Caco-2 (cell line): ENCODE measurements at places on chromosomes 3 and 15.

DNA sequence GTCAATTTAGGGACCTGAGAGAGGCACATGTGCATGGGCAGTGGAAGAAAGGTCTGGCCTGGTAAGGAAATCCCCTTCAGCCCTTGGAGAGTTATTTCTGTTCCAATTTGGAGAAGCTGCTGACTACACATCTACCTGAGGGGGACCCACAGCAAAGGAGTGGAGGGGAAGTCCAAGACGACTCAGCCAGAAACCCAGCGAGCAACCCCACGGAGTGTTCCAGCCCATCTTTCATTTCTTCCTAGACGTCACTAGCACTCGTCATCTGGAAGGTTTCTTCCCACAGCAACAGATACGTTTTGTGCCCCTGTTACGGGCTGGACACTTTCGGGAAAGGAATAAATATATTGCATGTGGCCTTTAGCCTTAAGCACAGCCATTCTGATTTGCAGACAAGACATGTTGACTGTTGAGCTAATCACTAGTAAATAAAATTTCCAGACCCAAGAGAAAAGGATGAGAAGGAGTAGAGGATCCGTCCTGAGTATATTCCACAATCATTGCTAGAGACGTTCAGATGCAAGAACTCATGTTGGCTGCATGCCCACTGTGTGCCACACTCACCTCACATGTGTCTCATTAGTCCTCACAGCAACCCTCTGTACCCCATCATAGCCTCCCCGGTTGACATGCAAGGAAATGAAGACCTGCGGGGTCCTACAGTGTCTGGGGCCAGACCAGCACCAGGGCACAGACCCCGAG lies 7.8 kb upstream of the FAM174B start:
- DNase-seq: no peak

DNA sequence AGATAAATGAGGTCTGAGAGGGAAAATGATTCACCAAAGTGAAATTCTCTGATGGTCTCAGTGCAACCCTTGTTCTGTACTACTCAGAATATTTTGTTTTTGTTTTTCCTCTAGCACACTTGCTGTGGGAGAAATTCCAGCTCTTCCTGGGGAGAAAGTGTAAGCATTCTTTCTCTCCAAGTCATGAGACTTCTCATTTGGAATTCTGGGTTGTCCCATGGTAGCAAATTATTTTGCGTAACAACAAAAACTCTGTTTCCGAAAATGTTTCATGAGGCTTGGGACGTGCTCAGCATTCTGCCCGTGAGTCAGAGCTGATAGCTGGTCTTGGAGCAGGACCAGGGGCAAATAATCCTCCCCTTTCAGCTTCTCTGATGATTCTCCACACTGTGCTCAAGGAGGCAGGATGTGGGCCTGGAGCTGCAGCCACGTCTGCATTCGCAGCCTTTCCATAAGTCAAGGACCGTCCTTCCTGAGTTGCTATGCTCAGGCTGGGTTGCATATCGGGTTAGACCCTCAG lies 70.3 kb downstream of the SENP2 start:
- no peak for DNase-seq

DNA sequence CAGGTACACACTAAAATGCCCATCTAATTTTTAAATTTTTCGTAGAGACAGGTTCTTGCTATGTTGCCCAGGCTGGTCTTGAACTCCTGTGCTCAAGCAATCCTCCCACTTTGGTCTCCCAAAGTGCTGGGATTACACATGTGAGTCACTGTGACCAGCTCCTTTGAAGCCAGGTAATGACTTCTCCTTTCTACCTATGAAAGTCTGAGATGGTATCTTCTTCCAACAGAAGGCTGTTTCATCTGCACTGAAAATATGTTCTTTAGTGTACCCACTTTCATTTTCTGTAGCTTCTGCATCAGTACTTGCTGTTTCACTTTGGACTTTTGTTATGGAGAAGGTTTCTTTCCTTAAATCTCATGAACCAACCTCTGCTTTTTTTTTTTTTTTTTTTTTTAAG lies 8.8 kb downstream of the OIP5 start:
- no peak for DNase-seq

DNA sequence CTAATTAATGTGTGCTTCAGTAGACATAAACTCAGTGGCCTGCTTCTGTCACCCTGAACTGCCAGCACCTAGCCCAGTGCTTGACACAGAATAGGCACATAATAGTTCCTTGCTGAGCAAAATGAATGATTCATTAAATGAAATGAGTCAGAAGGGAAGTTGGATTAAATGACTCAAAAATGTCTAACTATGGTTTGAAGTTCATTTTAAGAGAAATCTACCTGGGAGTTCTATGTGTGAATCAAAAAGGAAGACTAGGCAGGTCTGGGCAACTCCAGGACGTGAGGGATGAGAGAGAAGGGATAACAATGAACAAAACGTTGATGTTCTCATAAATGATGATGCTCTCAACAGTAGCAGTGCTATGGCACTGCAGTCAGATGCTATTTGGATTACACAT lies 175.0 kb downstream of the CFAP20DC start:
- DNase-seq: no peak

GRCh38 chr15:32844118-32844711 lies 126.4 kb downstream of the GREM1 start:
- peak; percentile 24 for DNase-seq

DNA sequence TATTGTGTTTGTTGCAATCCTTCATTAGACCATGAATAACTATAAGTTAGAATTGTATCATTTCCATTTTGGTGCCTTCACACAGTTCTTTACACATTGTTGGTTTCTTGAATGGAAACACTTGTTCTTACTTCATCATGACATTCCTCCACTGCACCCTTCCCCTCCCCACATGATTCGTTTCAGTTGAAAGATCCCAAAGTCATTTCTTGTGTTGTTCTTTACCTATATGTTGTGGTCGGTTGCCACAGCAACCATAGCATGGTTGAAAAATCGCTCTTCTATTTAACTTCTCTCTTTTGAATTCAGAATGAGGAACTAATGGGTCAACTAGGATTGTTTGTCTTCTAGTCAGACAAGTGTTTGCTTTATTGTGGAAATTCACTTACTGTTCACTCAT lies 103.3 kb downstream of the IL1RAP start:
- no peak for DNase-seq

DNA sequence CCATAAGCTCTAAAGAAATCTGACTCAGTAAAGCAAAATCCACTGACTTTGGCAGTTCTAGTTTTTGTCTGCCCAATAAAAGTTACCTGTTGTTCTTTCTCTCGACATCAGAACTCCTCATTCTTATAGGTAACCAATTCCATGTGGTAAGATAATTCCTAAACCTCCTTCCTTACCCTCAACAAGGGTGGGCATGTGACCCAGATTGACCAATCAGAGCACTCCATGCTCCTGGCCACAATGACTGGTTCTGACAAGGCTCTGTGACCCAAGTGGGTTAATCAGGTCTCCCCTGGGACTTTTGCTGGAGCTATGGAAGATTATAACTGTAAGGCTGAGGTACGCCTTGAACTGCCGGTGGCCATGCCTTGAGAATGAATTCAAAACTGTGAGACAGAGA lies 31.7 kb downstream of the LINS1 start:
- no peak for DNase-seq

DNA sequence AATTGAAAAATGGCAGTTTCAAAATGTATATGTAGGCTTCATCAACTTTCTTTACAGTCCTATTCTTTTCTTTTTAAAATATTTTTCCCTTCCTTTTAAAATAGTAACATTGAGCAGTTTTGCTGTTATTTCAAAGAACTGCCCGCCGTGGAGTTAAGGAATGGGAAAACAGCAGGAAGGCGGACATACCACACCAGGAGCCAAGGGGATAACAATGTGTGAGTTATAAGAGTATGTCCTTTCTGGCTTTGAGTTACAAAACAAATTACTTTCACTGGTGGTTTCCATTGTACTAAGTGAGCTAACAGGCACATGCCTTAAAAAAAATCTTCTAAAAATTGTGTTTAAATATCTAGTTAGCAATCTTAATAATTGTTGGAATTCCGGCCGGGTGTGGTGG lies 37.4 kb upstream of the FBXL22 start:
- DNase-seq: no peak

DNA sequence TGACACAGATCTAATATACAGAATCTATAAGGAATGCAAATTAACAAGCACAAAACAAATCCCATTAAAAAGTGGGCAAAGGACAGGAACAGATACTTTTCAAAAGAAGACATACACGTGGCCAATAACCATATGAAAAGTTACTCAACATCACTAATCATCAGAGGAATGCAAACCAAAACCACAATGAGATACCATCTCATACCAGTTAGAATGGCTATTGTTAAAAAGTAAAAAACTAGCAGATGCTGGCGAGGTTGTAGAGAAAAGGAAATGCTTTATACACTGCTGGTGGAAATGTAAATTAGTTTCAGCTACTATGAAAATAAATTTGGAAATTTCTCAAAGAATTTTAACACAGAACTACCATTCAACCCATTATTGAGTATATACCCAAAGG lies 50.7 kb downstream of the ADAMTS17 start:
- no peak for DNase-seq

- no peak for DNase-seq
Measured at GRCh38 chr3:42756681-42757213, 16.3 kb downstream of the CCDC13 start.

DNA sequence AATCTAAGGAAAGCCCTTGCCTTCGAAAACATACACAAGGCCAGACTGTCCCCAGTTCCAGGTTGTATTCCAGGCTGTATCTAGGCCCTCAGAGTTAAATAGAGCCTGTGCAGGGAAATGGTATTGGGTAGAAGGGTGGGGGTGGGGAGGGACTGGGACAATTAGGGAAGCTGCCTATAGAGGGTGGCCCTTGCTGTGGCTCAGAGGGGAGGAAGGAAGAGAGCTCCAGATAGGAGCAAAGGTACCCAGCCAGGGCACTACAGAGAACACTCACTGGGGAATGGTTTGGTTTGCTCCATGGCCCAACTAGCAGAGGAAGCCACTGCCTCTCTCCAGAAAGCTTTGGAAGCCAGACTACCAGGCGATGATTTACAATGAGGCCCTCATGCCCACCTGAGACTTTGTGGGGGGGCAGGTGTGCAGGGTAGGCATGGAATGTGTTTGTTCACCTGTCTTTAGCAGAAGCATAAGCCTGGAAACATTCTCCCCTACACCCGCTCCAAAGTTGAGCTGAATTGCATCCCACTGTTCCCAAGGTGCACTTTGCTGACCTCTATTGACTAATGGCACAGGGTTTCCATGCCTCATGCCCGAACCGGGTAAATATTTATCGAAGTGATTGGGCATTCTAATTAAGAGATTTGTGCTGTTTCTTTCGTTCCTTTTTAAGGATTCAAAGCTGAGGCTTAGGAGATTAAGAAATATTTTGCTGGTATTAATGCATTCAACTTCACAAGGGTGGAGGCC lies 6.3 kb upstream of the TLE3 start:
- no peak for DNase-seq

DNA sequence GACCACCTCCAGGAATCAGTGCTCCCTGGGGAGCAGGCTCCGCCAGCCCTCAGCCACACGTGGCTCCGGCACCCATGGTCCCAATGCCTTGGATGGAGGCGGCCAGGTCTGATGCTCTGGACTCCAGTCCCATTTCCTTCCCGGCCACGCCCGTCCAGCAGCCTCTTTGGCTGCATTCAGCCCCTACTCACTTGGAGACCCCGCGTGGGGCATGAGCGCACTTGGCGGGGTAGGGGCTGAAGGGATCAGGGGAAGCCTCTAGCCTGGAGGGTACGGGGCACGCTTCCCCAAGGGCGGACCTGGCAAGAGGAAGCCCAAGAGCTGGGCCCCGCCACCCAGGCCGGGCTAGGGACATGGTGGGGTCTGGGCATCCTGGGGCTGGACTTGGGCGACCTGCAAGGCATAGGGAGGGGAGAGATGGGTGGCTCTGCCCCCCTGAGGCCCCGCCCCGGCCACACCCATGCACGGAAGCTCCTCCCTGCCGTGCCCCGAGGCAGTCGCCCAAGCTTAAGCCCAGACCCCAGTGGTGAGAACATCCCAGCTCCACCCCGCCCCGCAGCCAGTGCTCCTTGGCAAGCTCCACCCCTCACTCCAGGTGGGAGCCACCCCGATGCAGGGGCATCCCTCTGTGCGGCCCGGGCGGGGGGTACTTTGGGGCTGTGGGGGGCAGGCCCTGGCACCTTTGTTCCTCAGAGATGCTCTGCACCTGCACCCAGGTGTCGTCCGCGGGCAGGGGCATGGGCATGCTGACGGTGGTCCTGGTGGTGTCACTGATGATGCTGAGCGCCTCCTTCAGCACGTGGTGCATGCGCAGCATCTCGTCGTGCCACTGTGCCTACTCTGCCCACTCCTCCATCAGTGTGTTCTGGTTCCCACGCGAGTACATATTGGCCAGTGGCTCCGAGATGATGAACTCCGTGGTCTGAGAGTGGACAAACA lies 163.5 kb downstream of the GOLGA6L4 start:
- no peak for DNase-seq

GRCh38 chr15:50803479-50804180 lies 38.1 kb upstream of the SPPL2A start:
- no peak for DNase-seq

GRCh38 chr15:84649706-84650105 lies 4.4 kb downstream of the WDR73 start:
- DNase-seq: no peak

- no peak for DNase-seq
Measured at GRCh38 chr15:90300541-90300940, 35.1 kb downstream of the NGRN start.

- no peak for DNase-seq
Measured at GRCh38 chr3:100730524-100730923, 21.2 kb downstream of the TFG start.

- no peak for DNase-seq
Measured at GRCh38 chr15:59298225-59298853, 74.3 kb downstream of the MYO1E start.

- no peak for DNase-seq
Measured at GRCh38 chr15:35305946-35306345, 220.9 kb upstream of the NANOGP8 start.

- DNase-seq: no peak
Measured at GRCh38 chr15:96355568-96356187, 25.2 kb downstream of the NR2F2 start.

GRCh38 chr3:114892880-114893279 lies 254.2 kb downstream of the ZBTB20 start:
- no peak for DNase-seq
